ENCODE measurements at places on chromosomes 3 and 15.

- no peak for DNase-seq
These were observed 59.5 kb upstream of the HACD2 start for GRCh38 chr3:123644358-123644757.

DNA sequence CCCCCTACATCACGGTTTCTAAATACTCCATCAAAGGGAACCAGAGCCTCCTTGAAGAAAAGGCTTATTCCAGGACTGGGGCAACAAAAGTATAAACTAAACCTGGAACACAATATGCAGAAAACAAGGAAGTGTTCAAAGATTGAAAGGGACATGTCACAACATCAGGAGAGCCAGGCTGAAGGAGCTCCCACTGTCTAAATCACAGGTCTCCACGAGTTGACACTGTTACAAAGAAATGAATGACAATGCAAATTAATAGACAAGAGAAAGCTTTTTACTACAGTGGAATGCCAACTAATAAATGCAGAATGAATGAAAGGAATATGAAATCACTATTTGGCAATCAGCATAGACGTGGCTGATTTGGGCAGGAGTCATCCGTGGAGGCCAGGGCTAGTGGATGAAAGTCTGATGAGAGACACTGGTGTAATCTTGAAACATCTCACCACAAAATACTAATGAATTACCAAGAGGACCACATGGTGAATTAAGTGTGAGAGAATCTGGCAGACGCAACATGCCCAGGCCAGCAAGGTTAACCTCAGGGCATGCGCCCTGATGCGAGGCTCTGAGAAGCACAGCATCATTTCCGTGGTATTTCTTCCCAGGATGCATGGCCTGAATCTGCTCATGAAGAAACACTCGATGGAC lies 123.8 kb upstream of the TJP1 start:
- no peak for DNase-seq

DNA sequence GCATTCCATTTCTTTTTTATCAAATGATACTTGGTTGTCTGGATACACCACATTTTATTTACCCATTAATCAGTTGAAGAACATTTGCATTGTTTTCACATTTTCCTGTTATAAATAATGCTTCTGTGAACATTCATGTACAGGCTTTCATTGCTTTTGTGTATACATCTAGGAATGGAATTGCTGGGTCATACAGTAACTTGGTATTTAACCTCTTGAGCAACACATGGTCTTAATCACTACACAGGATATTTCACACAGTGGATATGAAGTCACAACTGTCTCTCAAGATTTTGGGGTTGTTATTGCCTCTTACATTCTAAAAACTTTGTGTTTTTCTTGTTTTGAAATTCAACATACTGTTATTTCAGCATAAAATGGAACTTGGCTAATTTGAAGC lies 48.2 kb downstream of the C3orf85 start:
- no peak for DNase-seq

GRCh38 chr15:48785195-48785594 lies 25.7 kb downstream of the CEP152 start:
- DNase-seq: no peak

DNA sequence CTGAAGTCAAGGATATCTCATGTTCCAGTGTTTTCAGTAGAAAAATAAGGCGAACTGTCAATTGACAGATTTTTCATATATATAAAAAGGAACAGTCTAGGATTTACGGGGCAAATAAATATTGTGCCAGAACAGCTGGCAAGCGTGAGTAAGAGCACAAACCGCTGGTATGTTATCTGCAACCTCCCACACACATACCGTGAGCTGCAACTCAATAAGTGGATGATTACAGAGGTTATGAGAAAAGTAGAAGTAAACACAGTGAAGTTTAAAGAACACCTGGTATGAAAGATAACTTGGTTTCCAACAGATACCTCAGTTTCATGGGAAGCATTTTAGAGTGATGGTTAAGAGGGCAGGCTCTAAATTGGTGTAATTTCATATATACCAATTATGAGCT lies 733.4 kb downstream of the TUSC7 start:
- no peak for DNase-seq

DNA sequence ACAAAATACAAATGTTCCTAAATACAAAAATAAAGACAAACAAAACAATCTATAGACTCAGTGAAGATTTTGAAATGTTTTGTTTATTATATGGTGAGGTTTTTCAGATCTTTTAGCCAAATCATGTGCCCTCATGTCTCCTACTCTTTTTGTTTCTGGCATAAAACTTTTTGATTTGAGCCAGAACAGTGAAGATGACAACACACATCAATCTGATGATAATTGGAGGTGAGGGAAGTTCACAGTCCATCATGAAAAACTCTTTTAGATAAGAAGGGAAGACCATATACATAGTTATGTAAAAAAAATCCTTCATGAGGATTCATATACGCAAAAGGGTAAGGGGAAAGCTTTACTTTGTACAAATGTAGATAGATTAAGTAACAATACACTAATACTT lies 75.1 kb upstream of the OSBPL11 start:
- no peak for DNase-seq

- DNase-seq: no peak
These were observed 26.8 kb downstream of the CCDC14 start for GRCh38 chr3:123934250-123934649.

- DNase-seq: no peak
These were observed 59.1 kb upstream of the RASA2 start for GRCh38 chr3:141427764-141428163.

GRCh38 chr3:160224811-160225175 lies 429 bp upstream of the C3orf80 start:
- no peak for DNase-seq

DNA sequence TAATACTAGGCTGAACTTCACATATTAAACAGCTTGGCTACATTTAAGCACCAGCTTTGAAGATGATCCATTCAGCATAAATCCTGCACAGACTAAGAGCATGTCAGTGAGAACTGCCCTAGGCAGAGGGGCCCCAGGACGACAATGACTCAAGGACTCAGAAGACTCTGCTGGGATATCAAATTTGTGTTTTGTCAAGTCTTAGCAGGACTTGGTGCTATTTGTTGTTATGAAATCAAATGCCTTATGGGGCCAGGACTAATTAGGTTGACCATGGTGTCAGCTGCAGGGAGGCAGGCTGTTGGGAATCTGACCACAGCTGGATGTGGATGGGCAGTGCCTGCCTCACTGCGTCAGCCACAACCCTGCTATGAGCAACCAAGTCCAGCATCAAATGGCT lies 91.8 kb downstream of the RYR3 start:
- DNase-seq: no peak

GRCh38 chr3:37739579-37740290 lies 121.9 kb upstream of the CTDSPL start:
- no peak for DNase-seq
